ENCODE measurements at places on chromosomes 13 and 19.
A peak's percentile ranks its signal among the peaks of the same experiment; 100 is the strongest.

DNA sequence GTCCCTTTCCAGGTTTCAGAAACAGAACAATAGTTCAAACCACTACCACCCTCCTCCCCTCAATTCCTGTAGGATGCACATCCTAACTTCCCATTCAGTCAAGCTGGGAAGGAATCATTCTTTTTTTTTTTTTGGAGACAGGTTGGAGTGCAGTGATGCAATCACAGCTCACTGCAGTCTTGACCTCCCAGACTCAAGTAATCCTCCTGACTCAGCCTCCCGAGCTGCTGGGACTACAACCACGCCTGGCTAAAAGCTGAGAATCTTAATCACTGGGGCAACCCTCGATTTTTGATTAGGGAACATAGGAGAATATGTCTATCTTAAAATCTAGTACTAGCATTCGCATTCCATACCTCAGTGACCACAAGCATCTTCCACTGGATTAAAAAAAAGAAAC is 146.2 kb downstream of the ABCC4 start:
- DNase-seq, result no peak

- DNase-seq, result no peak
Observed at GRCh38 chr13:73984201-73984600, 150.0 kb downstream of the KLF12 start.

GRCh38 chr19:49875857-49876421 is 1.2 kb downstream of the AKT1S1 start:
- DNase-seq, result peak; percentile 77

DNA sequence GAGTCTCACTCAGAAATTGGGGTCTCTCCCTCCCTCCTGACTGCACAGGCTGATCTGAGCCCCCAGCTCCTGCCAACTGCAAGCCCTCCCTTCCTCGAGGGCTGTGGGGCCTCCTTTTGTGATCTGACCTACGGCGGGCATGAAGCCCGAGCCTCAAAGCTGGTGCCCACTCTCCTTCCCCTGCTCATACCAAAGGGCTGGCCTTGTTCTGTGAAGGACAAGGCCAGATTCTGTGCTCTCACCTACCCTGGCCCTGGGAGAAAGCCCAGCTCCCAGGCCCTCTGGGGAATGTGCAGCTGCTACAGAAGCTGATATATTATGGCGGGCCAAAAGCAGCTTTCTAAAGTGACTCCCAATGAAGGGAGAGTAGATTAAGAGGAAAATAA is 9.0 kb upstream of the ECH1 start:
- no peak for DNase-seq

GRCh38 chr13:24822640-24823039 is 58.7 kb downstream of the RNF17 start:
- no peak for DNase-seq
